ENCODE measurements at places on chromosomes 5 and 9.

DNA sequence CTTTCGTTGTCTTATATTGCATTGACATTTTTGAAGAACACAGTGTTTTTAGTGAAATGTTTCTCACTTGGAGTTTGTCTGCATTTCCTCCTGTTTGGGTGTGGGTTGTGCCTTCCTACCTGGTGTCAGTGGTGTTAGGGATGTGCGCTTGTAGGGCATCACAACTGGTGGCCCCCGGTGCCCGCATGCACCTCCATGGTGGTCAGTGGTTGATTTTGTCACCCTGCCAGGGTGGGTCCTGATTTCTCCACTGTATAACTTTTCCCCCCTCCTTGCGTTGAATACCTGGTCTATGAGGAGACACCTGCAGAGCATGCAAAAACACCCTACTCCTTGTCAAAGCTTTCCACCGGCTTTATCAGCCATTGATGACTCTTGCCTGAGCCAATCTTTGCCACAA lies 132.9 kb downstream of the BARX1 start:
- no peak for DNase-seq

- no peak for DNase-seq
These were observed 9.1 kb downstream of the EPB41L4B start for GRCh38 chr9:109311731-109312130.

- no peak for DNase-seq
These were observed 9.0 kb downstream of the ABHD17B start for GRCh38 chr9:71901695-71902597.

DNA sequence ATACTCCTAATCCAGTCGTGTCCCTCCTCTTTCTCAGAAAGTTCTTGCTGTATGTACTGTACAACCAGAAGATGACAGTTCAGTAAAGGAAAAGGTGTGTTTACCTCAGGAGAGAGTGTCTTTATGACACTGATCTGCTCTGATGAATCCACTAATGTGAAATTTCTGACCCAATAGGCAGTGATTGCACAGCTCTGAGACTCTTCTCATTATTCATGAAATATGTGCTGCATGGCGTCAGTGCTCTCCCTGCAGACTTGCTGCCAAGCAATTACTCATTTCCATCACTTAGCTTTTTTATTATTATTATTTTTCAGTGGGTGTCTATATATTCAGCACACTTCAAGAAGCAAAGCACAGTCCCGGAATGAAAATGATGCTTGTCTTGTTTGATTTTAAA lies 389.0 kb downstream of the RASEF start:
- no peak for DNase-seq

- no peak for DNase-seq
These were observed 174.8 kb downstream of the SLF1 start for GRCh38 chr5:94793113-94793815.

GRCh38 chr9:99184110-99184474 lies 37.6 kb downstream of the ALG2 start:
- no peak for DNase-seq

DNA sequence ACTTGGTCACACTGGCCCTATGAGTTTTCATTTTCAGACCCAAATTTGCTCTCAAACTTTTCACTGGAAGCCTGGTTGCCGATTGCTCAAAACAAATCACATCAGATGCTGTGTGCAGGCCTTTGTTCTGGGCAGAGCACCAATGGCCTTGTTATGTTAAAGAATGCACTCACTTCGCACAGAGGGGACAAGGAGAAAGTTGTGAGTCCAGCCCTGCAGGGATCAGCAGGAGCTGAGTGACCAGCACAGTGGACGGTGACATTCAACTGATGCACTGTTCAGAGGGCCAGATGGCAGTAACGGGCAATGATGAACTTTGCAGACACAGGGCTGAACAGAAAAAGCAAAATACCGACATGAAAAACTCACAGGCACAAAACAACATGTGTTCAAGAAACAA lies 86.1 kb downstream of the BARX1 start:
- no peak for DNase-seq
